Activated T-helper 2 cell treated with anti-CD3 and anti-CD28 coated beads, Interferon-gamma antibody, Interleukin-2, Interleukin-4, amounts not matched to agents 10 μg/mL and 5 μg/mL and 100 μg/mL, durations not matched to agents 14 hours and 24 hours and 36 hours (primary cell): ENCODE measurements at places on chromosomes 7 and 10.

- DNase-seq, result peak; percentile 6
Observed at GRCh38 chr7:55473932-55474331, 98.4 kb downstream of the VOPP1 start.

DNA sequence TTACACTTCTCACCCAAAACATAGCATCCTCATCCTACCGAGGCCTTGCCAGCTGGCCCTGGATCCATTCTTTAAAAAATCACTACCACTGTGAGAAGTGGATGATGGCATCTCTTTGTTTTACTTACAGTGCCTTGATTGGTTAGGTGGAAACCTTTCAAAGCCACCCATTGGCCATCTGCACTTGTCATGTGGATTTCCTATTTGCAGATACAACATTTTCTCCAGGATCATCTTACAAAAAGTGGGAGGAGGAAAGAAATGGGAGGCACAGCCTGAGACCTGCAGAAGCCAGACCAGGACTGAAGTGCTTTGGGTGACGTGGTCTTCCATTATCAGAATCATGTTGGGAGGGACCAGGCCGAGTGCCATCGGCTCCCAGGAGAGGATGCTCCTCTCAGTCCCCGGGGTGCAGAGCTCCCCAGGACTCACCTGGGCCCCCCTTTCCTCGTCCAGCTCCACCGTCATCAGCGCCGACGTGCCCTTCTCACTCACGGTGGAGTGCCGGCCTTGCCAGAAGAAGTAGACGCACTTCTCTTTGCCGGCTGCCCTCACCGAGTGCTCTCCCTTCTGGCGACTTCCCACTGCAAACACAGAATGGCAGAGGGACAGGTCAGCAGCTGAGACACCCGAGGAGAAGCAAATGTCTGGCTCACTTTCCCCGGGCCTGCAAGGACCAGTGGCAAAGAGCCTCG lies 161.2 kb downstream of the SVIL start:
- DNase-seq, result no peak

DNA sequence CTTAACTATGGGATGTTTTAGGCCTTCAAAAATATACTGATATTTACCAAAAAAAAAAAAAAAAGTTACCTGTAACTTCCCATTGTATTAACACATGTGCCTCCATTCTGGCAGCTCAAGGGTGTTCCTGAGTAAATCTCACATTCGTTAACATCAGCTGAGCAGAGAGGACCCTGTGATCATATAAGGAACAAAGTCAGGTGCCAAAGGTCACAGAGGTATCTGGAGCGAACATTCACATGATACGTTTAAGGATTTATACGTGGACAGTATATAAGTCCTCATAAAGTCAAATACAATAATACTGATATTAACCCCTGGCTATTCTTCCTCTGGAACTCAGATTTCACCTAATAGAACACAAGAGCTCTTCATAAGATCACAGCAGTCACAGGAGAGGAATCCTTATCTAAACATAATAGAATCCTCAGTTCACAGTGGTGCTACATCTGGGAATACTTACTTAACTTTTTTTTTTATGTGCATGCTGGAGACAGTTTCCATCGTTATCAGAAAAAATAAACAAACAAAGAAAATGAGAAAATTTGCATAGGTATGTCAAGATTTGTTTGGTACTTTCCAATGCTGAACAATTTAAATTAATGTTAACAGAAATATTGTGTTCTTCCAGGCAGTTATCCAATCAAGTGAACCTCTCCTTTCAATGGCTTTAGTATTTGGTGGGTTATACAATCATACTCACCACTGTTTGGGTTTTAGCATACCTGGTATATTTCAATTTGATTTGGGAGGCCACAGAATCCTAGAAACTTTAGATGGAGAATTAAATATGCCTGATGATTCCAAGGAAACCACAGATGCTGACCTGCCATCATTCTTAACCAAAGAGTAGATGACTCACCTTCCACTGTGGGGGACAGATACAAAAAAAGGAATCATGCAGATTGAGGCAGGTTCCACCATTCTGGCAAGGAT lies 6.6 kb downstream of the CUBN start:
- DNase-seq, result no peak

GRCh38 chr10:111158595-111158994 lies 81.8 kb downstream of the ADRA2A start:
- DNase-seq, result no peak

DNA sequence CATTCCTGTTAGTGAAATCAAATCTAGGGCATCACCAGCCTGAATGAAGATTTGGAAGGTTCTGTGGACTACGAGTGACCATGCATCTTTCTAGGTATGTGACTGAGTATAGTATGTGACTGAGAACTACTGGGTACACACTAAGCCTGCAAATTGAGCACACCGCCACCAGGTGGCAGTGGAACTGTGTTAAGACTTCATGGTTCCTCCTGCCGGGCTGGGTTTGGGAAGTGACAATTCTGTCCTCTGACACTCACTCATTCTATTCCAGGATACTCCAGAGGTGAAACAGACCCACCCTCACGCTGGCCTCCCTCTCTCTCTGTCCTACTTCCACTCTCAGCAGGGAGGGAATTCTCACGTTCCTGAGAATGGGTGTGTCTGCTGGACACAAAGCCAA lies 84.0 kb upstream of the TMEM248 start:
- DNase-seq, result no peak

GRCh38 chr7:5396542-5396941 lies 27.1 kb downstream of the TNRC18 start:
- peak; percentile 53 for DNase-seq

DNA sequence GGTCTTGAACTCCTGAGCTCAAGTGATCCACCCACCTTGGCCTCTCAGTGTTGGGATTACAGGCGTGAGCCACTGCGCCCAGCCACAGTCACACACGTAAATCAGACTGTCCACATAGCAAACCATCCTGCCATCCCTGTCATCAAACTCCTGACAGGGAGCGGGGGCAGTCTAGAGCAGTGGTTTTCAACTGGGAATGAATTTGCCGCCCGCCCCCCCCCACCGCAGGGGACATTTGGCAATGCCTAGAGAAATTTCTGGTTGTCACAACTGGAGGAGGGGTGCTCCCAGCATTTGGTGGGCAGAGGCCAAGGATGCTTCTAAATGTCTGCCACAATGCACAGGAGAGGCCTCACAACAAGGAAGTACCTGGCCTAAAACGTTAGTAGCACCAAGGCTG lies 24.1 kb downstream of the CAMK2G start:
- no peak for DNase-seq

DNA sequence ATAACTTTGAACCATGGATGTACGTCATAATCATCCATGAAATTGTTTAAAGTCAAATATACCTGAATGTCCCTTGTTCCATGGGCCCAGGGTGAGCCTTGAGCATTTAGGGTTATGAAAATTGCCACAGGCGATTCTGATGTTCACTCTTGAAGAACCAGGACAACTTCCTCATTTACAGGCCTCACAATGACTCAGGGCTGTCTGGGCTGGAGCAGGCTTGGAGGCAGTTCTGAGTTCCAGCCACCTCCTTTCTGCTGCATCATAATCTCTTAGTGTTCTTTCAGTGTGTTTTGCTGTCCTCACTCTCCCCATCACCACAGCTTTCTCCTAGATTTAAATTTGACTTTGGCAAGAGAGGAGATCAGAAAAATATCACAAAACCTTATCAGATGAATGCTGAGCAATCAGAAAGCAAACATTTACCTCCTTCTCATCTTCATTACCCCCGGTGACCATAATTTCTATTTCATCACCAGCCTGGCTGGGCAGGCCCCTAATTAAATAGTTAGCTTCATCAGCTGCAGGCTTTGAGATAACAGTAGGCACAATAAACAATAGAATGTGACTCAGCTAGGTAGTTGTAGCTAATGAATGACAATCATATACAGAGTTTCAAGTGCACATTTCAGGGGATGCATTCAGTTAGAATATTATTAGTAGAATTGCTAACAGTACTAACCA lies 571.0 kb downstream of the SH2D4B start:
- DNase-seq, result no peak

- no peak for DNase-seq
Observed at GRCh38 chr7:10579561-10579960, 394.1 kb upstream of the PHF14 start.

GRCh38 chr10:6986927-6987326 lies 406.9 kb upstream of the PRKCQ start:
- no peak for DNase-seq

DNA sequence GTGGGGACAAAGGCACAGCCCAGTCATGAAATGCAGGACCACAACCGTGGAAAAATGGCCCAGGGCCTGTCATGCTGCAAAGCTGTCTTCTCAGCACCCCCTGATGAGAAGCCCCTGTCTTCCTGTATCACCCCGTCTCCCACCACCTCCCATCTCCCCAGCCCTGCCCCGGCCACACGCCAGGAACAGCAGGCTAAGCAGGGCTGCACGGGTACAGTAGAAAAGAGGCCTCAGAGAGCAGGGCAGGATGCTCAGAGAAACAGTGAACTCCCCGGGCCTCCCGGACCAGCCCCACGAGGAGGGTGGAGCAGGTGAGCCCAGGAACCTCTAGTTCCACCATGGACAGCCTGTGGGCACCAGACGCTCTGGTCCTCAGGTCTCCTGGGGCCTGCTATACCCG lies 77.7 kb downstream of the FAM53B start:
- no peak for DNase-seq

- no peak for DNase-seq
Observed at GRCh38 chr10:77195101-77195500, 442.5 kb downstream of the KCNMA1 start.

GRCh38 chr7:100219271-100219737 lies 445 bp upstream of the PVRIG start:
- no peak for DNase-seq

GRCh38 chr10:19929506-19930140 lies 113.4 kb downstream of the PLXDC2 start:
- no peak for DNase-seq

- DNase-seq, result peak; percentile 58
Observed at GRCh38 chr10:102835007-102835482, 2.2 kb downstream of the CYP17A1 start.

GRCh38 chr10:123559823-123560092 lies 106.4 kb upstream of the GPR26 start:
- DNase-seq, result no peak

DNA sequence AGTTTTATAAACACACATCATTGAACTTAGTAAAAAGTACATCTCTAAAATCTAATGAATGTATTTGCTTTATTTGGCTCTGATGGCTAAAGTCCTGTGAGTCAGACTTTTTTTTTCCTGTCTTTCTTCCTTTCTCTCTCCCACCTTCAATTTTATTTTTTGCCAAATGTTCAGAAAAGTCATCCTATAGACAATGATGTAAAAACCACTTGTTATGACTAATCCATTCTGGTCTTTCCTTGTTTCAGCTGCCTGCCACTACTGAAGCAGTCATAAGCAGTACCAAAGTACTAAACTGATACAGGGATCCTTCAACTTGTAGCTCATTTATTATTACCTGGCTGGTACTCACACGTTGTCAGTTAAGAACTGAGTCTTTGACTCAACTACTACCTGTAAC lies 23.9 kb downstream of the HECTD2 start:
- no peak for DNase-seq

DNA sequence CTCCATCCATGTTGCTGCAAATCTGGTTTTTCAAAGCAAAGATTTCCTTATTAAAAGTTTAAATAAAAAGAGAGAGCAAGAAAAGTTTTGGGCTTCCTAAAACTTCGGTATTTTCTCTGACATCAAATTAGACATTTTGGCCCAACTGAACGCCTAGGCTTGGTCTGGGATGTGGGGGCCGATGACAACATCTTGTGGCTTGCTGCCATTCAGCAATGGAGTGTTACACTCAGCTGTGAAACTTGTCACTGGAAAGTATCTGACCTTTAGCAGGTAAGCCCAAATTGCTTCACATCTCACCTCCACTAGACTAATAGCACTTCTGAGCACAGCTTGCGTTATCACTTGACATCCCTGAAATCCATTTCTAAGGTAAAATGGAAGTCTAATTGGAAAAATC lies 320.6 kb downstream of the GATA3 start:
- no peak for DNase-seq

- no peak for DNase-seq
Observed at GRCh38 chr7:20783700-20784387, 2.8 kb downstream of the SP8 start.

- no peak for DNase-seq
Observed at GRCh38 chr7:159155410-159155809, 10.7 kb upstream of the VIPR2 start.

DNA sequence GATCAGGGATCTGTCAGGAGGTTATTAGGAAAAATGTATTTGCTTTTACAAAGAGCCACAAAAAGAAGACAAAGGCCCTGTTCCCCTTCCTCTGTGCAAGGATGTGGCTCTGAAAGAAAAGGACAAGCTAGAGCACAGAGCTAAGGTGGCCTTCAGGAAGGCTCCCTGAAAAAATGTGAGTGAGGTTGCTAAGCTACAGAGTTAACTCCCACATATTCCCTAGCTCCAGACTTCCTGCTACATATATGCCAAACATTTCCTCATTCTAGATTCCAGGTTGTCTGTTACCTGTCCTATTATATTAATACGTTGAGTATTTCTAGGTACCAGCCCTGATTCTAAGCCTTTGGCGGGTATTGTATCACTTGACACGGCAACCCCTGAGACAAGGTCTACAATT lies 369.0 kb downstream of the PARD3 start:
- DNase-seq, result no peak

DNA sequence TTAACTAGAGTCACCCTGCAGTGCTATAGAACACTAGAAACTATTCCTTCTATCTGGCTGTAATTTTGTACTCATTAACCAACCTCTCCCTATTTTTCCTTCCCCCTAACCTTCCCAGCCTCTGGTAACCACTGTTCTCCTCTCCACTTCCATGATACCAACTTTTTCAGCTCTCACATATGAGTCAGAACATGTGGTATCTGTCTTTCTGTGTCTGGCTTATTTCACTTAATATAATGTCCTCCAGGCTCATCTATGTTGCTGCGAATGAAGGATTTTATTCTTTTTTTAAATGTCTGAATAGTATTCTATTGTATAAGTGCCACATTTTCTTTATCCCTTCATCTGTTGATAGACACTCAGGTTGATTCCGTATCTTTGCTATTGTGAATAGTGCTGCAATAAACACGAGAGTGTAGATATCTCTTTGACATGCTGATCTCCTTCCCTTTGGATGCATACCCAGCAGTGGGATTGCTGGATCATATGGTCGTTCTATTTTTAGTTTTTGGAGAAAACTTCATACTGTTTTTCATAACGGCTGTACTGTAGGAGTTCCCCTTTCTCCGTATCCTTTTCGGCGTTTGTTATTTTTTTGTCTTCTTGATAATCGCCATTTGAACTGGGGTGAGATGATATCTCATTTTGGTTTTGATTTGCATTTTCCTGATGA lies 101.4 kb downstream of the FAM107B start:
- no peak for DNase-seq

DNA sequence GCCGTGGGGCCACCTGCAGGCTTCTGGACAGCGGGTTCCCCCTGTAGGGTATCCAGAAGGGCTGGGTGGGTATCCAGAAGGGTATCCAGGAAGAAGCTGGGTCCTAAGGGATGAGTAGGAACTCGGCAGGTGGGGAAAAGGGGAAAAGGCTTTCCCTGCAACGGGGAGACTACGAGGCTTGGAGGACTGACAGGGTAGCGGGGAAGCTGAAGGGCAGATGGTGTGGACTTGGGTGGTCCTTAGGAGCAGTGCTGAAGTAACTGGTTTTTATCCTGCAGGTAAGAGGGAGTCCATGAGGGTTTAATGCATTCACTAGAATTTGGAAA lies 525 bp downstream of the UBE2D4 start:
- DNase-seq, result no peak
